ENCODE measurements at places on chromosomes 16 and 17.

DNA sequence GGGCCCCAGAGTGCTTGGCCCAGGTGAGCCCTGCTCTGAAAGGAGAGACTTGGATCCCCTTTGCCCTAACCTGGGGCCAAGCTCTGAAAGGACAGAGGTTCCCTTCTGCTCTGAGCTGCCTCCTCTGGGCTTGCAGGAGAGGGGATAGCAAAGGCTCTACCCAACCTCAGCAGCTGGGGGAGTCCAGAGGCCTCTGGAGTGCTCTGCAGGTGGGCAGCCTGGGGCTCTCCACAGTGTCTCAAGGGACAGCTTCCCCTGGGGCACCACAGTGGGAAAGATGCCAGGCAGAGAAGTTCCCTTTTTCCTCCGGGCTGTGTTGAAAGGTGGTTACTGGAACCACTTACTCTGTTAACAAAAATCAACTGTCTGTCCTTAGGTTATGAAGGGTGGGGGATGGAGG is 48.2 kb upstream of the MGAT5B start:
- DNase-seq, result peak; percentile 39

GRCh38 chr17:49521471-49522356 is 26.6 kb downstream of the NGFR start:
- DNase-seq, result no peak

- peak; percentile 65 for DNase-seq
Observed at GRCh38 chr17:67441052-67441895, 64.2 kb downstream of the PITPNC1 start.

DNA sequence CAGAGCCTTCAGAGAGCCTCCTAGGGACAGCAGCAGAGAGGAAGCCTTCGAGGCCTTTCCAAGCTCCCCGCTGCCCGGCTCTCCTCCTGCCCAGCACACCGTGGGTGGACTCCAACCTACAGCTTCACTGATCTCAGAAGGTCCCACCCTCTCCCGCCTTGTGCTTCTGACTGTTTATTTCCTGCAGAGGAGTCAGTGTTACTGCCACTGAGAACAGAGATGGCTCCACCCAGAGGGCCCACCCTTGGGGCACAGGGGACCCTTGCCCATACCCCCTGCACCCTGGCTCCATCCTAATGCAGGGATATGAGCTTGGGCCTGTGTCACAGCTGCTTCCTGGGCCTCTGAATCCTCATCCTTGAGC is 52.8 kb upstream of the TOB1 start:
- DNase-seq, result no peak

DNA sequence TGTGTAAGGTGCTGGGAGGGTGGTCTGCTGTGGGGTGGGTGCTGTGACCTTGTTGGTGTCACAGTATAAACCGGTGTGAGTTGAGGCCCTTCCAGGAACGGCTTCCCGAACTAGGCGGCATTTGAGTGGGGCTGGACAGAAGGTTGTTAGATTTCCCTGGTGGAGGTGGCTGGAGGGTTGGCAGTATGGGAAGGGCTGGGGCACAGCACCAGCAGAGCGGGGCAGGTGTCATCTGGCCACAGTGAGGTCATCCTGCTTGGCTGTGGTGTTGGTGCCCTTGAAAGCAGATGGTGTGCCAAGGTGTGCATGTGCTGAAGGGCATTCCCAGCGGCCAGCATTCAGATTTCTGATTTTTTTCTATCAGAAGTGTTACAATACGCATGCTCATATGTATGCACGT is 28.1 kb downstream of the BANP start:
- no peak for DNase-seq

DNA sequence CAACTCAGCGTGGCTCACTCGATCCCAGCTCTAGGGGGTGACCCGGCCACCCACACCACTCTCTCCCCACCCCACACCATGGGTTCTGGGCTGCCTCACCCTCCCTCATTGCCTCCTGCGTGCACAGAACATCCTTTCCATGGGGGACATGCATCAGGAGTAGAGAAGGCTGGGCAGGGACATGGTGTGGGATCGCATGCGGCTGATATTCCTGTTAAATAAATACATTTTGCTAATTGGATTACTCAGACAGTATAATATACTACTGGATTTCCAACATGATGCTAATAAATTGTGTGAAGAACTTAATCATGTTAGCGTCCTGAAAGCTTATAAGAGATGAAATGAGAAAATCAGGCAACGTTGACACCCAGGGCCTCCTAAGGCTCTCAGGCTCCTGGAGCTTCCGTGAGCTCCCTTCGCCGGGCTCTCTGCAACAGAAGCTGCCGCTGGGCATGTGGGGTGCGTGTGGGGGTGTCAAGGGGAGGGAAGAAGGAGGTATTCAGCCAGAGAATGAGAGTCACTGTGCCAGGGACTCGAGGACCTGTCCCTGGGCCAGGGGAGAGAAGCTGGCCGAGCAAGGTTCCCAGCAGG is 173.1 kb upstream of the TNRC6C start:
- no peak for DNase-seq

Data from AML-193 (cell line).